ENCODE measurements at places on chromosomes 6 and 20.
A peak's percentile ranks its signal among the peaks of the same experiment; 100 is the strongest.

DNA sequence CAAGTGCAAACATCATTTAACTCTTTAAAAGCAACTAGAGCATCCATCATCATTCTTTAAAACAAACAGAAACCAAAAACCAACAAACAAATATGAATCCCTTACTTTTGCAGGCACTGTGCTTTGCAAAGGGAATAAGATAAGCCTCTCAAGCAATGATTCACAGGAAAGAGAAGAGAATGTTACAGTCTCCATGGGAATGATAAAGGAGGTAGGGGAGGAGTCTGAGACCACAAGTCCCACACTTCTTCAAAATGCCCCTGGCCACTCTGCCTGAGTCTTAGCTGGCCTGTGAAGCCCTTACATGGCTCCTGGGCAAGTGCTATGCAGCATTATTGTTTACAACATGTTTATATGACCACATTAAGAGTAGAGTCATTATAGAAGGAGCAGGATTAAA lies 257.7 kb upstream of the MARCKS start:
- no peak for DNase-seq

DNA sequence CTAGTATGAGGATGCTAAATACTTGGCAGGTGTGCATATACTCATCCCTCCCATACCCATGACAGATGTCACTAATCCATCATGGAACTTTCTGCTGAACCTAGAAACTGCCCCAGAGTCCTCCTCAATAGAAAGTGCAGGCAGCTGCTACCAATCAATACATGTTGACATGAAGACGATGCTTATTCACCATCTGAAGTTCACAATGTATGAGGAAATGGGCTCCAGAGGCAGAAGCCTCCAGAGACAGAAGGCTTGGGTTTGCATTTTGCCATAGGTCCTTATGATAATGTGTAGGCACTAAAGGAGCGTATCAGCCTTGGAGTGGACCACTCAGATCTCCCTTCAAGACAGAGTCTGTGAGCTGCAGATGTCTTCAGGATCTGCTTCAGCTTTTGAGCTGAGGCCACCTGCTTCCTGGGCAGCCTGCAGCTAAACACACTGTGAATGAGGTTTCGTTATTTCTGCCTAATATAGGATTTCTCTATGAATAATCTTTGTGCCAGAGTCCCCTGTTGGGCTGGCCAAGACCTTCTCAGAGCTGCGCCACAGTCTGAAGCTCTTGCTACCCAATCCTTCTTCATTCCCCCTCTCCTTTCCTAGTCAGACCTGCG lies 7.5 kb upstream of the KIAA1755 start:
- DNase-seq, result no peak

- DNase-seq, result no peak
Measured at GRCh38 chr6:52546678-52547077, 30.2 kb downstream of the TRAM2 start.

DNA sequence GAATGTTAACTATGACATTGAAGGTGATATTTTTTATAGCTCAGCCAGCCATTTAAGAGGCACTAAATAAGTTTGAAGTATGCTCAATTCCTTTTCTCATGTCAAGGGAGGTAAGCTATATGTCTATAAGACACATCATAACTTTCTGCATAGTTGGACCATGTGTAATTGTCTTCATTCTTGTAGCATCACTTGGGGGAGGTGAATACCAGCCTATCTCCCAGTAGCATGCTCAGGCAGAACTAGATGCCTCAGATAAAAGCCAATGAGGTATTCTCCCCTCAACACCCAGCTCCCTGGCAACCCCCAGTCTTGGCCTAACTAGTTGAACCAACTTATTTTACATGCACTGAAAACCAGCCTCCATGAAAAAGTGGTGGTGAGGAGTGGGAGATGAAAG lies 158.3 kb upstream of the JAG1 start:
- no peak for DNase-seq

GRCh38 chr20:63461104-63461763 lies 11.2 kb downstream of the KCNQ2 start:
- no peak for DNase-seq

DNA sequence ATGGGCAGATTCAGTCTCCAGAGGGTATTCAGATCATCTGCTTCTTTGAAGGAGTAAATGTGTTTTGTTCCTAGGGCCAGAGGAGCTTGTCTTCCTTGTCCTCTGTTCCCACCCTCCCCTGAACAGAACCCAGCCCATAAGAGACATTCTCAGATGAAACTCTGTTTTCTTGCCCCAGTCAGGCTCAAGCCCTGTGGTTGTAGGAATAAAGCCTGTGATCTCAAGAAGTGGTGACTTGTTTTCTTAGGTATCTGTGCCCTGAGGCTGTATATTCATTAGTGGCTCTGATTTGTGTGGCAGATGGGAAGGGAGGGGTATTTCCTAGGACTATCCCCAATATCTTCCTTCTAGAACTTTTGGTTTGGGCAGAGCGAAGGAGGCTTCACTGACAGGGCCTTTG lies 27.9 kb downstream of the GSS start:
- DNase-seq, result no peak

DNA sequence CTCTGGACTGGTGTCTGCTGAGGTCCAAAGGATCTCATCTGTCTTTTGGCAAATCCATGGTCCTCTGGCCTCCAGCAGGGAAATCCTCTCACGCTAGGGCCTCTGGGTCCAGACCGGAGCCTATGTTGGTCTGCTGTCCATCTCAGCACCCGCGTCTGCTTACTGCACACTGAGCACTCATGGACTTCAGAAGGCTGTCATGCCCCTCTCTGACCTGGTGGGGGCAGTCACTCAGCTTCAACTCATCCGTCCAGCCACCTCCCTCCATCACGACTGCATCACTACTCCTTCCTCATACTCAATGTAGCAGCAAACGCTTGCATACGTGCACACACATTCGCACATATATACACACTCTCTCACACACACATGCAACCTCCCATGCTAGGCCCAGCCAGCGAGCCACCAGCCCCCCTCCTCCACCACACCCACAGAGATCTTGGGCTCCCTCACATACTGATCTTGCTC lies 33.3 kb downstream of the GABRR2 start:
- peak; percentile 45 for DNase-seq
